ENCODE measurements at places on chromosomes 16 and 17.
A peak's percentile ranks its signal among the peaks of the same experiment; 100 is the strongest.

GRCh38 chr17:6940186-6940649 is 55.6 kb upstream of the ALOX12 start:
- no peak for DNase-seq

- peak; percentile 90 for DNase-seq
These were observed 33.4 kb upstream of the MMD start for GRCh38 chr17:55454906-55455474.

DNA sequence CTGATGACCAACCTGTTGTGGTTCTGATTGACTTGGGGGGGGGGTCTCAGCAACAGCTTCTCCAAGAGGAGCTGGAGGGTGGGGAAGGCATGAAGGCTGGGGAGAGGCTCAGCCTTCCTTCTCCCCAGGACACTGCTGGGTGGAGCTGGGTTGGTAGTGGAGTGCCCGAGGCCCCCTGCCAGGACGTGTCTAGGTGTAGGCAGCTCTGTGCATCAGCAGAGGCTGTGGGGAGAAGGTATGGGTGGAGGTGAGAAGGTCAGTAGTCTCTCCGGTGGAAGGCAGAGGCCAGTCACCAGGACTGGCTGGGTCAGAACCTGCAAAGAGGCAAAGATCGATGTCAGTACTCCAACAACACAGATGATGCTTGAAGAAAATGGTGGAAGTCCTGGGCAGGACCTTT is 3.9 kb downstream of the CHAD start:
- DNase-seq, result no peak

DNA sequence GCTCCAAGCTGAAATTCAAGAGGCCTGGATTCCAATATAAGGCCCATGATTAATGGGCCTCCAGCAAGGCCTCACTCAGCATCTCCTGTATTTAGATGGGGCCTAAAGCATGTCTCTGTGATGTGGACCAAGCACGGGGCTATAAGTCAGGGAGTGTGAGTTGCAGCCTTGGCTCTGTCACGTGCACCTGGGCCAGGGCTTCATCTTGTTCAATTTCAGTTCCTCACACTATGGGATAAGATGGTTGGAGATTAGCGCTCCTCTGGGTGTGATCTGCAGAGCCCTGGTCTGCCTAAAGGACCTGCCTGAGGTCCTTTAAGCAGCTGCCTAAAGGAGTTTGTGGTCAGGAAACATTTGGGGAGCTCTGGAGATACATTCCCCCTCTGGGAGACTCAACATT is 25.2 kb downstream of the KLHL36 start:
- no peak for DNase-seq
